ENCODE measurements at places on chromosomes 3 and 15. TPM values are rescaled to one million over a fixed set of nuclear protein-coding genes. Genes with fewer than 3 reads are reported as not detected.
A peak's percentile ranks its signal among the peaks of the same experiment; 100 is the strongest.

PRSS50 gene
- polyA plus RNA-seq = not detected

CCR8 gene
- not detected for polyA plus RNA-seq

DNA sequence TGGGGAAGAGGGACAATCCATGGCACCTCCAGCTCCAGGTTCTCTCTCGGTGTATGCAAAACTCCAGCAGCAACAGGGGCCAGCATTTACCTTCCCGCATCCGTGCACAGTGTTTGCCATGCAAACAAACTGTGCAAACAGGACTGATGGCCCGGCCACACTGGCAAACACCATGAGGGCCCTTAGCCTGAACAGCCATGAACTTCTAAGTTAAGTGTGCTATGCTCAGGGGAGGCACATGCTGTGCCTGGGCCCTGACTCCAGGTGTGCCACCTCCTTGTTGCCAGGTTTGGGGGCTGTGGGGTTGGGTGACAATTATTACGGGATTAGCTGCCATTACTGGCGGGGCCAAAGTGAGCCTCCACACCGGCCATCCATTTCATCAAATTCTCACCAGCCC is 57.5 kb downstream of the CACNA2D2 start:
- H3K4me1 ChIP-seq = peaks cover 28% of the 10 kb centered on the region
- H3K4me3 ChIP-seq = no peak overlapping the region
- no peak for DNase-seq
- peak overlapping the region; percentile 26 for H3K27ac ChIP-seq

DNA sequence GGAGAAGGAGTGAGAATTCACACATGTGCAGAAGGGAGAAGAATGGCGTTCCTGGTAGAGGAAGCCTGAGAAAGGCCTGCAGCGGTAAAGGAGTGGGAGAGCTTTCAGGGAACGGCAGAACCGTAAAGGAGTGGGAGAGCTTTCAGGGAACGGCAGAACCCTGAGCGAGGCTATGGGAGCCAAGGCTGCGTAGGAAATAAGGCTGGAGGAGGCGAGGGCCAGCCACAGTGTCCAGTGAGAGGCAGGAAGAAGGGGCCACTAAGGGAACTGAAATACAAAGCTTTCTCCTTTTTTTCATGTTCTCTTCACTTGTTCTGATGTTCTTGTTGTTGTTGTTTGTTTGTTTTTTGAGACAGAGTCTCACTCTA is 41.6 kb downstream of the GOLGA6L10 start:
- H3K27me3 ChIP-seq = no peaks in the 10 kb centered on the region
- H3K36me3 ChIP-seq = peaks cover 7% of the 10 kb centered on the region
- H3K4me1 ChIP-seq = no peaks in the 10 kb centered on the region
- DNase-seq = no peak

LSAMP gene
- polyA plus RNA-seq = not detected

DNA sequence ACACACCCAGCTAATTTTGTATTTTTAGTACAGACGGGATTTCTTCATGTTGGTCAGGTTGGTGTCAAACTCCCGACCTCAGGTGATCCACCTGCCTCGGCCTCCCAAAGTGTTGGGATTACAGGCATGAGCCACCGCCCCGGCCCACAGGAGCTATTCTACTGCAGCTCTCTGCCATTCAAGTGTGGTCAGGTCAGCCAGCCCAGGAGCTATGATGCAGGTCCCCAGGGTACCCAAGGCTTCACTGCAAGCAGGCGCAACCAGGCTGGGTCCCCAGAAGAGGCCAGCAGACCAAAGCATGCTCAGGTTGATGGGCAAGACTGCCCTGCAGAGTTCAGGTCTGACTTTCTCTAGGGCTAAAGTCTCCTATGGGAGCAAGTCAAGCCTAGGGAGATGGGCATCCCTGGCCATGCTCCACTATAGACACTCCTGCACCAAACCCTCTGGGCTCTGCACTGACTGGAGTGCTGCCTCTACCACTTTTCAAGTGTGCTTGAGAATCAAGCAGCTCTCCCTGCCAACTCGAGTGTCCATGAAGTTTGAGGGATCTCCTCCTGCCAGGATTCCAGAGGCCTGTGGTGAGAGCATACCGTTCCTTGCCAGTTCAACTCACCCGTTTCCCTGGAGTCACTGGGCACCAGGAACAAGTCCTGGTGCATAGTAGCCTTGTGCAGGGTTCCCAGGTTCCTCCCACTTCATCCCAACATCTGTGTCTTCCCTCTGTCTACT is 30.9 kb downstream of the MYO9A start:
- H3K4me3 ChIP-seq = no peak overlapping the region
- no peak for DNase-seq
- no peak overlapping the region for H3K27ac ChIP-seq
- no peaks in the 10 kb centered on the region for H3K27me3 ChIP-seq
- peaks cover 31% of the 10 kb centered on the region for H3K36me3 ChIP-seq

SLC9A9 gene
- polyA plus RNA-seq = 14.2 TPM

- H3K27ac ChIP-seq = no peak overlapping the region
- H3K4me1 ChIP-seq = no peaks in the 10 kb centered on the region
- no peak overlapping the region for H3K4me3 ChIP-seq
- DNase-seq = no peak
- no peaks in the 10 kb centered on the region for H3K36me3 ChIP-seq
- H3K27me3 ChIP-seq = peaks cover 1% of the 10 kb centered on the region
These were observed 23.5 kb upstream of the RAP2B start for GRCh38 chr3:153138276-153139210.

RBP2 gene
- not detected for polyA plus RNA-seq

DNA sequence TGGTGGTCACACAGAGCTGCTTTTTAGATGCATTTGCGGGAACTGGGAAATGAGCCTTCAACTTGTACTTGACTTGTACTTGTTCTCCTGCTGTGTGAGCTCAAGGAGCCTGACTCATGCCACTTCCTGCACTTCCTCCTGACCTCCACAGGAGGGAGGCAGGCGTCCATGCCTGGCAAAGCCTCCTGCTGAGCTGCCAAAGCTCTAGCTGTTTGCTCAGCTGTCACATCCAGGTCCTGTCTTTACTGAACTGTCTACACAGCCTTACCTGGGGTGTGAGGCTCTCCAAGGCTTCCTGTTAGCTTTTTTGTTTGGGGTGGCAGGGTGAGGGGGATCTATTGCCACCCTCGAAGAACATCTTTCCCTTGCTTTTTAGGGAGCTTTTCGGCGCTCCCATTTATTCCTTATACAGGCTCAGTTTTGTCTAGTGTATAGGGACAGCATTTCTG is 6.4 kb downstream of the THPO start:
- DNase-seq = peak; percentile 63
- H3K27ac ChIP-seq = no peak overlapping the region
- H3K4me1 ChIP-seq = peaks cover 10% of the 10 kb centered on the region
- no peaks in the 10 kb centered on the region for H3K36me3 ChIP-seq
- peaks cover 5% of the 10 kb centered on the region for H3K27me3 ChIP-seq

GRCh38 chr3:80010021-80010571 is 242.3 kb upstream of the ROBO1 start:
- H3K36me3 ChIP-seq = no peaks in the 10 kb centered on the region
- no peak for DNase-seq
- H3K27ac ChIP-seq = no peak overlapping the region
- H3K27me3 ChIP-seq = no peaks in the 10 kb centered on the region
- H3K4me1 ChIP-seq = no peaks in the 10 kb centered on the region

GRCh38 chr3:86416334-86416733 is 574.6 kb downstream of the VGLL3 start:
- no peak overlapping the region for H3K4me3 ChIP-seq
- no peaks in the 10 kb centered on the region for H3K4me1 ChIP-seq
- no peak for DNase-seq
- H3K36me3 ChIP-seq = no peaks in the 10 kb centered on the region
- H3K27ac ChIP-seq = no peak overlapping the region
- no peaks in the 10 kb centered on the region for H3K27me3 ChIP-seq

TBCCD1 gene
- 22.7 TPM for polyA plus RNA-seq

DNA sequence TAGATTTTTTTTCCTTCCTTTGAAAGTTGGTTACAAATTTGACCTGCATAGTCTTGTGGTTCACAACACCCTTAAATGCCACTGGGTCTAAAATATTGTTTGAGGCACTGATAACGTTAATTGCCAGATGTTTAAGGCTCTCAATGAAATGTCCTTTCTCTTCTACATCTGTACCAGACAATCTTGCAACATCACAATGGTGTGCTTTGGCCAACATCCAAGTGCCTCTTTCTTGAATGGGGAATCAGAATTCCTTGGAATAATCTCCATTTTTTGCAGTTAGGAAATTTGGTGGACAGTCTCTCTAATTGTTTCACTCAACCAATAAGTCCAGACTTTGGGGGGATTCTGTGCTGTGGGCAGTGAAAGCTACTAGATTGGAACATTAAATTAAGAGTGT is 26.0 kb upstream of the PEX5L start:
- H3K36me3 ChIP-seq = no peaks in the 10 kb centered on the region
- no peak overlapping the region for H3K4me3 ChIP-seq
- DNase-seq = no peak
- H3K27ac ChIP-seq = no peak overlapping the region

DNA sequence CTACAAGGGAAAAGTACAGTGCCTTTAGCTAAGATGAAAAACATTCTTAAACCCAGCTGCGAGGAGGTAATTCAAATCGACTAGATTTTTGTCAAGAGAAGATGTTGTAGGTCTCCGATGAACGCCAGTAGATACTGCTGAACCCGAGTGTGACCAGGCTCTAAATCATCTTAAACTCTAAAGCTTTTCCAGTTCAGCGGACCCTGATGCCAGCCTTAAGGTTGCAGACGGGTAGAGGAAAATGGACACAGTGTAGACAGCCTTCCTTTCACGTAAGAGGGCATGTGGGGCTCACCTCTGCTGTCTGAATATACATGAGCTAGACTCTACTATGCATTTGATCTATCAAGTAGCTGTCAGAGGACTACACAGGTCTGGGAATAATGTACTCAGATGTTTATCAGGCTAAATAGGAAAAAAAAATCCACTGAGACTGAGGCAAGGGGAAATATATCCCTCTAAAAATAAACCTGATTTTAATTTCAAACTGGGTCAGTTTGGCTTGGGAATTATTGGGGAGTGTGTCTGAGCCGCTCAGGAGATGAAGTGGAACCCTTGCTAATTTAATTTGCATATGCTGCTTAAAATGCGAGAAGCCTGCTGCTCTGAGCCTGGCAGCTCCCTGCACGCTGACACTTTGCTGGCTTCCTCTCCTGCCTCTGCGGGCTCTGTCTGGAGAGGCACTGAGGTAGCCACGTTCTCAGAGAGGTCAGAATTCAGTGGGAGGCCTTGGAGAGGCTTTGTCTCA is 151.9 kb downstream of the CADPS start:
- peaks cover 4% of the 10 kb centered on the region for H3K27me3 ChIP-seq
- no peak overlapping the region for H3K27ac ChIP-seq
- H3K36me3 ChIP-seq = no peaks in the 10 kb centered on the region
- no peak for DNase-seq
- H3K4me1 ChIP-seq = no peaks in the 10 kb centered on the region

- H3K27me3 ChIP-seq = peaks cover 14% of the 10 kb centered on the region
- no peaks in the 10 kb centered on the region for H3K4me1 ChIP-seq
These were observed 60.8 kb downstream of the MINDY4B start for GRCh38 chr3:150844484-150844883.

ROPN1 gene
- polyA plus RNA-seq = not detected

- peaks cover 22% of the 10 kb centered on the region for H3K4me1 ChIP-seq
- H3K27ac ChIP-seq = peak overlapping the region; percentile 77
- no peak for DNase-seq
These were observed 10.3 kb downstream of the LPP start for GRCh38 chr3:188164248-188164687.

TM4SF18 gene
- not detected for polyA plus RNA-seq

DNA sequence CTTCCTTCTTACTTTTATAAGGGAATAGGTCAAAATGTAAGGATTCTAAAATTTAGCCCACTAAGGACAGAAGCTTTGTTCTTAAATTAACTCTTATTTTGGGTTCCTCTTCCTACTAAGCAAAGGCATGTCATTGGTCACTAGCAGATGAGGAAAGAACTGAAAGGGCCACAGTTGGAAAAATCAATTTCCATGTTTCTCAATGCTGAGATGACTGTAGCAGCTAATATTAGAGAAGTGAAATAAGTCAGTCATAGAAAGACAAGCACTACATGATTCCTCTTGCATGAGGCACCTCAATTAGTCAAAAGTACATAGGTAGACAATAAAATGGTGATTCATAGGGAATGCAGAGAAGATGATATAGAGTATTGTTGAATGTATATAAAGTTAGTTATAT is 353.7 kb downstream of the RSL24D1 start:
- no peak for DNase-seq
- H3K27me3 ChIP-seq = no peaks in the 10 kb centered on the region
- no peak overlapping the region for H3K27ac ChIP-seq
- H3K4me3 ChIP-seq = no peak overlapping the region
- H3K4me1 ChIP-seq = no peaks in the 10 kb centered on the region

ERC2 gene
- not detected for polyA plus RNA-seq

DNA sequence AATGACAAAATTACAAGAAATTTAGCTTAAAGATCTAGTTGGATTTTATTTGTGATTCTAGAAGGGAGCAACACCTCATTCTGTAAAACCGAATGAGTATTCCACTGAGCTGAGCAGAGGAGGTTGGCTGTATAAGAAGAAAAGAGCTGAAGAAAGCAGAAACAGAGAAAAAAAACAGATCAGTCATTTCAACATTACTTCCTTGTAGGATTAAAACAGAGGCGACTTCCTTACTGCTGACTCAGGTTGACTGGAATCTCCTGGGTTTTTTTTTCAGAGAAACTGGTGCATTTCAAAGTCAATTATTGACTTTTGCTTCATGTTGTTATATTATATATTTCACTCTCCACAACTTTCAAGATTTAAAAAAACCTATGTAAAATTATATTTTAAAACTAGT is 368.1 kb upstream of the UBE2E2 start:
- H3K4me3 ChIP-seq = no peak overlapping the region
- H3K27me3 ChIP-seq = peaks cover 2% of the 10 kb centered on the region
- H3K27ac ChIP-seq = no peak overlapping the region
- DNase-seq = no peak

HESX1 gene
- not detected for polyA plus RNA-seq

ATP13A5 gene
- not detected for polyA plus RNA-seq

DNA sequence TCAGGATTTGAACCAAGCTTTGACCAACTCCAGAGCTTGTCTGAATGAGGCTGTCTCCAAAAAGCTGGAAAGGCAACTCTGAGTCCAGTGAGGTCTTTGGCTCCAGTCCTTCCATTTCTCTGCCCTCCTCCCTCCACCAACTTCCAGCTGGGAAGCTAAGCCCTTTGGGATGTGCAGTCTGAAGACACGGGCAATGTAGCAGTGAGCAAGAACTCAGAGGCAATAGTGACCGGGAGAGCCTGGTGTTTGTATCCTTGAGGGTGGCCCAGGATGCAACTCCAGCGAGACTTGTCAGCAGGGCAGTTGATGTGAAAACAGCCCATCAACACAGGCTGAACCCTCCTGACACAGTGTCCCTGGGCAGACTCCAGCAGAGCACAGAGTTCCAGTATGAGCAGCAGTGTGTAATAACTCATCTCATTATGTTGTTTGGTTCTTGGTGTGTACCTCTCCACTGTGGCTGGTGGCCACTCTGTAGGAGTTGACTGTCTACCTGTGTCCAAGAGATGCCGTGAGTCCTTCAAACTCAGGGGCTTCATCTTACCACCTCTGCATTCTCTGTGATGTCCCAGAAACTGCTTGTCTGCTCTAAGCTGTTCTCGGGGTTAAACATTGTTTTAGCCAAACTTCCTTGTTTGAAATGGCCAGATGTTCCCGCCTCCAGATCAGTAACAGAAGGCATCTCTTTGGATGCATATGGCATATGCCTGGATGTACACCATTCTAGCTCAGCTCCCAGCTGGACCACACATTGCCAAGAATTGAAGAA is 6.6 kb downstream of the CDCP1 start:
- DNase-seq = no peak
- no peak overlapping the region for H3K4me3 ChIP-seq
- peaks cover 6% of the 10 kb centered on the region for H3K4me1 ChIP-seq
- peaks cover 24% of the 10 kb centered on the region for H3K27me3 ChIP-seq
- peaks cover 4% of the 10 kb centered on the region for H3K36me3 ChIP-seq

GRCh38 chr3:126100634-126101301 is 16.8 kb upstream of the SLC41A3 start:
- DNase-seq = no peak
- peaks cover 12% of the 10 kb centered on the region for H3K36me3 ChIP-seq
- no peak overlapping the region for H3K27ac ChIP-seq
- H3K4me3 ChIP-seq = no peak overlapping the region
- peaks cover 3% of the 10 kb centered on the region for H3K27me3 ChIP-seq
